ENCODE measurements at places on chromosomes 12 and 14.

DNA sequence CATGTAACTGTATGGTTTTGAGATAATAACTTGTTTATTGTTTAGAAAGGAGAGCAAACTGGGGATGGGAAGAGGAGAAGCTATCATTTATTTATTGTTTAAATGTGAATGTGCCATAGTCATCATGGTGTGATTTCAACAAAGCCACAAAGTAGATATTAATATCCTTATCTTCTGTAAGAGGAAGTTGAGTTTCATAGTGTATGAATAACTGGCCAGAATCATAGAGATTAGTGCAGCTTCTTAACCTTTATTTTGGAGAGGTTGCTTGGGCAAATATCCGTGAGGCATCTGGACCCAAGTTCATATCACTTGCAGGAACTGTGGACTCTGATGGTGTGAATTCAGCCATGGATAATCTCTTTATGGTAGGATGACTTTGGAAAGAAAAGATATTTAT lies 26.8 kb upstream of the LYZ start:
- no peak for DNase-seq

- DNase-seq = no peak
These were observed 8.1 kb upstream of the ATXN2 start for GRCh38 chr12:111607239-111607638.

DNA sequence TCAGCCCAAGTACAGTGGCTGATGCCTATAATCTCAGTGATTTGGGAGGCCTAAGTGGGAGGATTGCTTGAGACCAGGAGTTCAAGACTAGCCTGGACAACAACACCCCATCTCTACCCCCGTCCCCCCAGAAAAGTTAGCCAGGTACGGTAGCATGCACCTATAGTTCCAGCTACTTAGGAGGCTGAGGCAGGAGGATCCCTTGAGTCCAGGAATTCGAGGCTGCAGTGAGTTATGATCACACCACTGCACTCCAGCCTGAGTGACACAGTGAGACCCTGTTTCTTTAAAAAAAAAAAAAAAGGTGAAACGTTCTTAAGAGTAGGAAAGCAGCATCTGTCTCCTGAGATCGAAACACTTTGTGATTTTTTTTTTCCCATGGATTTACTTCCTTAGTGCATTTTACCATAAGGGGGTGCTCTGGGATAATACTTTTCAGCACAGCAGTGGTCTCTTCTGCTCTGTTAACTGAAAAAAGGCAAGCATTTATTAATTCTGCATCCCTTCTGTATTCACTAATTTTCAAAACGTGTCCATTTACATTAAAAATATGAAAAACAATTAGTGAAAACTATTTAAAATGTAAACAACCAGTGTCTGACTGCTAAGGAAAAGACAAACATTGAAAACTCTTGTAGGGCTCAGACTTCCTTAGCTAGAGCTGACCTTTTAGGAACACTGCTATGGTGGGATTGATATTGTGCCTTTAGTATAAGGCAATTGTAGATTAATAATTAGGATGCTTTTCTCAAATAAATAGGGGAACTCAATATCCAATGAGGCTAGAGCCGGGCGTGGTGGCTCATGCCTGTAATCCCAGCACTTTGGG lies 31.2 kb upstream of the USP44 start:
- DNase-seq = no peak

GRCh38 chr12:107344035-107344808 lies 250.9 kb upstream of the CRY1 start:
- DNase-seq = no peak

DNA sequence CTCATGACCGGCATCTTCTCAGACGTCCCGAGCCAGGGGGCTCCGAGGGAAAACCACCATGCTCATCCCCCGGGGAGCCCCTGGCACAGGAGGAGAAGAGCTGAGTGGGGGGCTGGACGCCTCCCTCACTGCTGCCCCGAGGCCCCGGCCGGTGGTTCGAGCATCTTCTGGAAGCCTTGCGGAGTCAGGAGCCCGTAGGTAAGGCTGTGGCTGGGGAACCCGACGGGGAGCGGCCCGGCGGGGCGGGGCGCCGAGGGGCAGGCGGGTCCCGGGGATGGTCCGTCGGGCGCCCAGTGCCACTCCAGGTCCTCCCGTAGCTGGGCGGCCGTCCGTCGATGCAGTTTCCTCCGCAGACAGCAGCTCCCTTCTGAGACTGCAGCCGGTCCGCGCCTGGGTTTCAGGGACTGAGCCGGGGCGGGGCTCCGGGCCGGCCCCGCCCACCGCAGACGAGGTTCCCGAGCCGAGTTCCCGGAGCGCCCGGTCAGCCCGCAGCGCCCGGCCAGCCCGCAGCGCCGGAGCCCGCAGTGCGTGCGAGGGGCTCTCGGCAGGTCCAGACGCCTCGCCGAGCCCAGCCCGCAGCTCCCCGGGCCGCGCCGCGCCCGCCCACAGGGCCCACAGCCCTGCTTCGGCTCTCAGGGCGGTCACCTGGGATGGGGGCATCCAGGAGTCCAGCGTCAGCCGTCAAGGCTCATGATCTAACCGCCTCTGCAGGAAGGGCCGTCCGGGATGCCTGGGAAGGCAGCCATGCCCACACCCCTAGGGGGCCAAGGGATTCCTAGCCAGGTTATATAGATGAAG lies at the start of gene PGF:
Gene PGF (minus strand): TSS at position 369 of the 798 bp plus-strand sequence. CDS start 355 bp downstream, at position 14.
- DNase-seq = peak; percentile 84

DNA sequence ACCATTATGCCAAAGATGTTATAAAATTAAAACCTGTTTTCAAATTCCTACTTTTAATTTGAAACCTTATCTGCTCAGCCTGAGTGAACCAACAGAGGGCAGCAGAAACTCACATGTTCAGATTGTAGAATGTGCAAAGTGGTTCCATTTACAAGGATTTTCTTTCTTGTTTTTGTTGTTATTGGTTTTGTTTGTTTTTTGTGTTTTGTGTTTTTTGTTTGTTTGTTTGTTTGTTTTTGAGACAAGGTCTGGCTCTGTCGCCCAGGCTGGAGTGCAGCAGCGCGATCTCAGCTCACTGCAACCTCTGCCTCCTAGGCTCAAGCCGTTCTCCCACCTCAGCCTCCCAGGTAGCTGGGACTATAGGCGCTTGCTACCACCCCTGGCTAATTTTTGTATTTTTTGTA lies 22.8 kb upstream of the GARIN2 start:
- DNase-seq = no peak

DNA sequence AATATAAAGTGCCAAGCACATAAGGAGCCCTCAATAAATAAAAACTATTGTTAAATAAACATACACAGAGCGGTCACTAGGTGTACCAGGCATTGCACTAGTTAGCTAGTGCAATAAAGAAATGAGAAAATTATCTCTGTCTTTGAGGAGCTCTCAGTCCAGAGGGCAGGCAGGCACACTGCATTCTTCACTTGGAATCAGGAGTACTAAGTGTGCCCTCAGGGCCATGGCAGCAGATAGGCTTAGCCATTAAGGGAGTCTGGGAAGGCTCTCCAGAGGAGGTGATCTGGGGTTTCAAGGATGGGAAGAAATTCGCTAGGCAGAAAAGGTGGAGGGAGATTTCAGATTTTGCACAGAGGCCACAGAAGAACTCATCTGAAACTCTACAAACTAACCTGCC lies 9.1 kb downstream of the ABCD4 start:
- DNase-seq = no peak

GRCh38 chr12:131096681-131097181 lies 143.0 kb downstream of the ADGRD1 start:
- peak; percentile 44 for DNase-seq

DNA sequence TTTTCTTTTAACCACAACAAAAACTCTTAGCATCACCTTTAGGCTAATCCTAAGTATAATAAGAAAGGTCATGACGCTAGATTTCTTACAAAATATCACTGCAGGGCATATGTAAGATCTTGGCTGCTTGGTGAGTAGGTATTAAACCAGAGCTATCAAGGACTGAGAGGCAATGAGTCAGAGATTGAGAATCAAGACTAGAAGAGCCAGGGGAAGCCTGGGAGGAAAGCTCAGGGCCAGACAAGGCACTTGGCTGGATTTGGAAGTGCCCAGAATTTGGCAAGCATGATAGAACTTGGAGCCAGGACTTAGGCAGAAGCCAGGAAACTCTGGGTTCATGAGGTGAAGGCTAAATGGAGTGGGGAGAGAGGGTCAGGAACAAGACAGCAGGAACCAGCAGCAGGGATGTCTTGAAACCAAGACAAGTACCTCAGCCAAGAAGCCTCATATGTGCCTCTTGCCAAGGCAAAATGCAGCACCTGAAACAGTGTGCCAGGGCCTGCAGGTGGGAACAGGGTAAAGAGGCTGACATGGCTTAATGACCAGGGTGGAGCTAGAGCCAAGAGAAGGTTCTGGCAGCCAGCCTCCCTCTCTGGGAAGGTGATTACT lies 49.9 kb downstream of the PTHLH start:
- no peak for DNase-seq

- no peak for DNase-seq
These were observed 34.6 kb upstream of the MEG3 start for GRCh38 chr14:100791348-100791735.

GRCh38 chr12:71242511-71242910 lies 84.7 kb upstream of the TSPAN8 start:
- DNase-seq = no peak

DNA sequence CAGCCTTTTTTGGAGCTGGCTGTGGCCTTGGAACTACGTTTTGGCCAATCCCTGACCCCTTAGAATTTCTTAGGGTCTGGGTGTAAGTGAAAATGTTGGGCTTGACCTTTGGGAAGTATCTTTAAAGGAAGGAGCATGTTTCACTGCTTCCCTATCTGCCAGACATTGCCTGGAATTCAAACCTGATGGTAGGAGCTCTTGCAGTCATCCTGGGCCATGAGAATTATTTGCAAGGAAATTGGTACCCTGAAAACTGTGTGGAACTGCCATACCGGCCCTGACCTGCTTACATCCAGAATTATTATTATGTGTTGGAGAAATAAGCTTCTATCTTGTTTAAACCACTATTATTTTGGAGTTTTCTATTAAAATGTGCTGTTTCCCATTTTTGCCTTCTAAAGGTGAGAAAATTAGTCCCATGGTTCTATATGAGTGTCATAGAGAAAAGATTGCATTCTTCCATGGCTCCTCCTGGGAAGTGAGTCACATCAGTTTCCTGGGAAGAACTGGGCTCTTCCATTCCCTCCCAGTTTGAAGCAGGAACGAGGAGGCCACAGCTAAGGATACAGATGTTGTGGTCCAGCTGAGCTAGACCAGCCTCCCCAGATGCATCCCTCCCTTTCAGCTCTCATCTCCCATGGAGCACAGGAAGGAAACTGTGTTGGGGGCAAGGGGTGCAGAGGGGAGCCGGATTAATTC lies 9.5 kb upstream of the PGF start:
- no peak for DNase-seq

- DNase-seq = no peak
These were observed 30.0 kb upstream of the DUSP6 start for GRCh38 chr12:89382328-89382727.

GRCh38 chr12:64780132-64780530 lies 20.9 kb upstream of the GNS start:
- no peak for DNase-seq

- no peak for DNase-seq
These were observed 16.4 kb upstream of the LRP10 start for GRCh38 chr14:22854963-22855724.

GRCh38 chr12:81212996-81213696 lies 135.3 kb downstream of the ACSS3 start:
- no peak for DNase-seq

DNA sequence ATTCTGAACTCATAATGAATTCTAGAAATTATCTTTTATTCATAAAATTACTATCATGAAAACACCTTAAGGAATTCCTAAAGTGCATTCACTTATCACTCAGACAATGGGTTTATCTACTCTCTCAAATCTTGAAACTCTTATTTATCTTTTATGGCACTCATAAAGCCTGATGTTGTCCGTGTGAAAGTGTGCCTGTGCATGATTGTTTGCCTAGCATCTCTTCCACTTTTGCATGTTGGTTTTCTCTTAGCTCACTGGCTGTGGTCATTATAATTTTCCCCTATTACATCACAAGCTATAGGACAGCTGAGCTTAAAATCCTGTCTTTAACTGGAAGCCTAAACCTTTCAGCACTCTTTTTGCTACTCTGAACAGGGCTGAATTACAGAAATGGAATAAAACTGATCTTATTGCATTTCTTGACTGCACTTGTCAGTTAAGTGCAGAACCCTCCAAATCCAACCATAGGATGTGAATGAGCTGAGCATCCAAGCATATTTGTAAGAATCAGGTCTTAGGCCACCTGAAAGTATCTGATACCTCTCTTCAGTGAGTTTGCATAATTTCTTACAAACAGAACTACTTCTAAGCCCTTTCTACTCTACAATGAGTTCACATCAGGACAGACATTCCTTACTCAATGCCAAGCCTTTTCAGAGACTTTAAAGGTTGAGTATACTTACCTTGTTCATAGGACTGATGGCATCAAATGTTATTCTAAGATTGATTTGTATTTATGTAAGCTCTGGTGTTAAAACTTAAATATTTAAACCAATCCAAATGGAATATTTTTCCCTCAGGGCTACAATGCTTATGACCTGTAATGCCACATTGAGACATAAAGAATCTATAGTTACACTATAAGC lies 221.2 kb upstream of the KITLG start:
- no peak for DNase-seq
